ENCODE measurements at places on chromosomes 16 and 17.

GRCh38 chr16:72384651-72385050 lies 212.7 kb upstream of the PMFBP1 start:
- no peak for DNase-seq

- DNase-seq = no peak
Measured at GRCh38 chr17:32910769-32911168, 17.2 kb upstream of the TMEM98 start.

- DNase-seq = peak; percentile 71
Measured at GRCh38 chr16:88649924-88650748, 717 bp downstream of the CYBA start.

DNA sequence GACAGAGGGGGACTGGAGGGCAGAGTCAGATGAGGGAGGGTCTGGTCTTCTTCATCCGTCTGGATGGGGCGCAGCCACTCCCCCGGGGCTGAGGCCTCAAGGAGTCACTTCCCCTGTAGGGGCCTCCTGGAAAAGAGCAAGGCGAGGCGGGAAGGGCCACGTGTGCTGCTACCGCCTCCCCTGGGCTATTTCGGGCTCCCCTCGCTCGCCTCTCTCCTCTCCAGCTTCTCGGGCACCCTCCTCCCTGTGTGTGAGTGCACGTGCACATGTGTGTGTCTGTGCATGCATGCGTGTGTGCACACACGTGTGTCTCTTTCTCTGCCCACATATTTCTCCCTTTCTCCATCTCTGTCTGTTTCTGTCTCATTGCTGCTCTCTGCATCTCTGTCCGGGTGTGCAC lies 10.1 kb downstream of the GSG1L start:
- DNase-seq = no peak
